ENCODE measurements at places on chromosomes 2 and 18.

- DNase-seq: no peak
These were observed 4.1 kb upstream of the LPIN1 start for GRCh38 chr2:11742317-11742701.

DNA sequence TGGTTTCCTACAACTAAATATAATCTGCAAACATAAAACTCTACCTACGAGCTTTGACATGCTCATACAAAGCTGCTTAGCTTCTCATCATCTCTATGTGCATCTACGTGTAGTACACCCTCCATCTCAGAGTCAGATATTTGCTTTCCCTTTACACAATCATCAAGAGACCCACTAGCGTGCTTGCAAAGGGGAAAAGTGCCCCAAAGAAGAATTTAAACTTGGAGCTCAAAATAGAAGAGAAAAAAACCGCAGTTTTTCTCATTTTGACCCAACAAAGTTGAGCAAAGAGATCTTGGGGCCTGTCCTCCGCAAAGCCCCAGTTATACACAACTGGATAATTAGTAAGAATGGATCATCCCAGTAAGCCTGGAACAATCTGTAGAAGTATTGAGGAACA, 104.1 kb downstream of the PAX3 start:
- DNase-seq: no peak

DNA sequence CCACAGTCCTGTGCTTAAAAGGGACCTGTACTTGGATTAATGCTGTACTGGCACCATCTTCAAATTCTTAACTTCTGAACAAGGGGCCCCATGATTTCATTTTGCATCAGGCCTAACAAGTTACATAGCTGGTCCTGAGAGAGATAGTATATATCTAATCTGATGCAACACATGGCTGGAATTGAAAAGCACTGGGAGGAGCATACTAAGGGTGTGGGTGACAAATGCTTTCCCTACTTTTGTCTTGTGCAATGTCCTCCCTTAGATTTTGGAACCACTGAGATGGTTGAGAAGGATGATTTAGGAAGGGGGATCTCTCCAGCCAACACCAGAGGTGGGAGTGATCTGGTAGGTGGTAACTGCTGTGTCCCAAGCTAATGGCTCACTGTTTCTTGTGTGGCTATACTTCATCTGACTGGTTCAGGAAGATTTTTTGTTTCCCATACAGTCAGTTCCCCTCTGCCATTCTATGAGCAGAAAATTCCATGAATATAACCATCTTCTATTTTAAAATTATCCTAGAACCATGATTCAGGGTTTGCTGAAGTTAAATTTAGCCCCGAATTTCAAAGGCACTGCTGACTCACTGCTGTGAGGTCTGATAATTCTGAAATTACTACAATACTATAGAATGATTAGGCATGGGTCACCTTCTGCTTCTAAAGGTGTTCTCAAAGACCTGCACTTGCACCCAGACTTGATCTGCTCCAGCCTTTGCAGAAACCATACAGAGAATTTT, 108.3 kb upstream of the NCKAP5 start:
- DNase-seq: no peak

- DNase-seq: no peak
These were observed 32.1 kb downstream of the GDF7 start for GRCh38 chr2:20698916-20699613.

GRCh38 chr2:147204102-147204501, 640.7 kb upstream of the ACVR2A start:
- DNase-seq: no peak

DNA sequence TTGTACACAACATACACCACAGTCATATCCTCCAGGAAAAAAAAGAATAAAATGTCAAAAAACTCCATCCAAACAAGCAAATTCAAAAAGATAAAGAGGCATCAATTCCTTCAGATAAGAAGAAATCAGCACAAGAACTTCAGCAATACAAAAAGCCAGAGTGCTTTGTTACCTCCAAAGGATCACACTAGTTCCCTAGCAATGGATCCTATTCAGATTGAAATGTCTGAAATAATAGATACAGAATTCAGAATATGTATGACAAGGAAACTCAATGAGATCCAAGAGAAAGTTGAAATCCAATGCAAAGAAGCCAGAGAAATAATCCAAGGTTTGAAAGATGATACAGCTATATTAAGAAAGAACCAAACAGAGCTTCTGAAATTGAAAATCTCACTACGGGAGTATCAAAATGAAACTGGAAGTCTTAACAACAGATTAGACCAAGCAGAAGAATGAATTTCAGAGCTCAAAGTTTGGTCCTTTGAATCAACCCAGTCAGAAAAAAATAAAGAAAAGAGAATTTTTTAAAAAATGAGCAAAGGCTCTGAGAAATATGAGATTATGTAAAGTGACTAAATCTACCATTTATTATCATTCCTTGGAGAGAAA, 80.6 kb downstream of the TRABD2A start:
- no peak for DNase-seq

DNA sequence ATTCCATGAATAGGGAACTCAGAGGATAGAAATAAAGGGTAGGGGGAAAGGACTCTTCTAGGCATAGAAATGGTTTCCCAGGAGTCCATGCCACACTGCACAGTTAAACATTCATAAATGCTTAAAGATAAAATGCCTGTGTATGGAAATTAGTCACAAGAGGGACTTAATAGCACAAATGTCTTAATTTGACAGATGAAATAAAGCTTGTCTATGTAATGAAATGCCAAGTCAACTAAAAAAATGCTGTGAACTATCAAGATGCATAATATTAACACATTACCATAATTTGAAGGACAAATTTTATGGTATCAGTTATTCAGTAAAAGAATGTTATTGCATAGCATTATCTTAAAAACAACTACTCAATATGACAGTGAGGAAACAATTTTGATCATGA, 553.2 kb upstream of the NETO1 start:
- DNase-seq: no peak

- no peak for DNase-seq
These were observed 25.9 kb upstream of the SNTG2 start for GRCh38 chr2:924701-925100.

DNA sequence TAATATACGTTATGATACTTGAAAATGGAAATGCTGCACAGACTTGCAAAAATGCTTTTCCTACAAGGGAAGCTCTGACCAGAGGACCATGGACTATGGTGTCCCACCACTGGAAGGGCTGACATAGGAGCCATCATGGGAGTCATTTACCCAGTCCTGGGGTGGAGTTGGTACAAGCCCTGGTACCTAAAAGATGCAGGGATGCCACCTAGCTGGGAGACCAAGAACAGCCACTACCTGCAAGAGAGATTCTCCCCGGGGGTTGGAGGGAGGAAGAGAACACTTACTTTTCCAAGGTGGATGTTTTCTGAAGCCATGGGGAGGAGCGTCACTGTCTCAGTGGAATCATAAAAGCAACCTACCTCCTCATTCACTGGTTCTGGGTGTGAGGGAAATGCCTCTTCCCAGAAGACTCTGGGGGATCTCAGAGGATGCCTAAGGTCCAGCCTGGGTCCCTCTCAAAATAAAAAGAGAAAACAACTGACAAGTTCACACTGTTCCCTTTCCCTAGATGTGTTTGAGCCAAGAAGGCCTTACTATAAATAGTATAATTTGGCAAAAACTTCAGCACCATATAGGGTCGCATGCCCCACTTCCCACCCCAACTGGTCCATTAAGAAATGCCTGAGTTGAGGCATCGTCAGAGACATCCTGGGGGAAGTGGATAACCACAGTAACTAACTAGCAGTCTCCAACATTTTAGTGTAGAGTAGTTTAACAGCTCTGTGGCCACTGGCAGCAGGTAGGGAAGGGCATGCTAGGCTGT, 39.9 kb downstream of the REEP1 start:
- no peak for DNase-seq

GRCh38 chr2:64652231-64653108, 1.2 kb downstream of the SERTAD2 start:
- DNase-seq: peak; percentile 70

- peak; percentile 78 for DNase-seq
These were observed 41.0 kb downstream of the LPIN2 start for GRCh38 chr18:2971741-2972552.

DNA sequence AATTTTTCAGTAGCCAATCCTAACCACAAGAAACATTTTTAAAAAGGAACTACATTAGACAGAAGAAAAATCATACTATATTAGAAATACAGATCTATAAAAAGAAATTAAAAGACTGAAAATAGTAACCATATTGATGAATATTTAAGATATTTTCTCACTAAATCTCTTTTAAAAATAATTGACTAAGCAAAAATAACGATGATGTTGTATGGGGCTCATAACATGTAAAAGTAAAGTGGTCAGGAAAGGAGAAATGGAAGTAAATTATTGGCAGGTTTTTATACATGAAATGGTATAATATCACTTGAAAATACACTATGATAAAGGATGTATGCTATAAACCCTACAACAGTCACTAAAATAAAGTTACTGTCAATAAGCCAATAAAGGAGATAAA, 5.4 kb downstream of the WDPCP start:
- no peak for DNase-seq

GRCh38 chr2:235660484-235661082, 166.7 kb downstream of the AGAP1 start:
- DNase-seq: no peak

GRCh38 chr2:229688141-229688540, 26.2 kb downstream of the DNER start:
- no peak for DNase-seq

DNA sequence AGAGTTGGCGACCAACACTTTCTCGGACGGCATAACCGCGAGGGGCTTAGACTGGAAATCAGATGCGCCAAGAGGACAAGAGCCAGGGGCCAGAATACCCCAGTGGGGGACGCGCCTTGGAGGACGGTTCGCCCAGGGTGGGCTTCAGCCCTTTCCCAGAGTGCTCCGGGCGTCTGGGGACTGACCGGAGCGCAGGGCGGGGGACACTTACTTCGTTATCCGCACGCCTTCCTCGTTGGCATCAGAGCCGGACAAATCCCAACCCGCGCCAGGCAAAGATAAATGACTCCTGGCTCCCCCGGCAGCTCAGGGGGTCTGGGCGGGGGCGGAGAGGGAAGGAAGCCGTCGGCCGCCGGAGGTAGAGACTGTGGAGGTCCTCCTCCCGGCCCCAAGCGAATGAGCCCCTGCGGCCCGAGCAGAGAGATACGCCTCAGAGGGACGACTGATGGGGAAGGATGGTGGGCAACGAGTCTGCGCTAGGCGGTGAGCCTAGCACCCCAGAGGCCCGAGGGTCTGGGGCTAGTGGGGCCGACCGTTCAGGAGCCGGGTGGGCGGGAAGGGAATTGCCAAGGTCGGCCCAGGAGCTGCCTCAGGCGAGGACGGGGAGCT, 4.7 kb upstream of the SATB2 start:
- no peak for DNase-seq

- DNase-seq: no peak
These were observed 4.6 kb upstream of the ADD2 start for GRCh38 chr2:70772486-70773155.

DNA sequence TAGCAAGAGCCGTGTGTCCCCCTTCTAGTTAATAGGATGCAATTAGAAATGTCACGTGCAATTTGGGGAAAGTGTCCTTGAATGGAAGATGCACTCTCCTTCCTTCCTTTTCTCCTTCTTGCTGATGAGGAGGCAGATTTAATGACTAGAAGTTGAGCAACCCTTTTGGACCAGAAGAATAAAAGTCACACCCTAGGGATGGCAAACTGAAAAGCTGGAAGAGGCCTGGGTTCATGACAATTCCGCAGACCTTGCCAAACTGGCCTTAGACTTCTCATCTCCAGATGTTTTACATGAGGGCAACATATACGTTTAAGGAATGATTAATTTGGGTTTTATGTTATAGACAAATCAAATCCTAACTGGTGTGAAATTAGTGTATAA, 38.6 kb upstream of the NCOA1 start:
- DNase-seq: peak; percentile 52

DNA sequence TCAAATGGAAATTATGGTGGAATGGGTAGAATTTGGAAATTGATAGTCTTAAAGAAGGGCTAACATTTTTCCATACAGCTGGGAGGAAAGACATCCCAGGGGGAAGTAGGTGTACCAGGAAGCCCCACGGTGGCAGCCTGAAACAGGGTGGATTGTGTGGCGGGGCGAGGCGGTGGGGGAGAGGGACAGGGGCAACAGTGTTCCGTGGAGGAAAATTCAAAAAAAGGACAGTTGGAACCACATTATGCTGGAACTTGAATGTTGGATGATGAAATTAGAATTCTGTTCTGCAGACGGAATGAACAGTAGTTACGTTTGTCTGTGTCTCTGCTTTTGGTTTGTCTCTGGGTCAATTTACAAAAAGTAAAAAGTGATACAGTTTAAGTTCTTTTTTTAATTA, 10.6 kb upstream of the CIB4 start:
- DNase-seq: no peak

GRCh38 chr2:32009516-32010256, 1.1 kb downstream of the MEMO1 start:
- peak; percentile 80 for DNase-seq

- DNase-seq: no peak
These were observed 63.5 kb upstream of the FZD7 start for GRCh38 chr2:201969938-201970785.

- no peak for DNase-seq
These were observed 46.7 kb upstream of the ITGA6 start for GRCh38 chr2:172380436-172381274.

- no peak for DNase-seq
These were observed 97.5 kb upstream of the CD302 start for GRCh38 chr2:159895258-159896065.

All from right cardiac atrium (tissue), 5 donors.